ENCODE measurements at places on chromosomes 7 and 10.
A peak's percentile ranks its signal among the peaks of the same experiment; 100 is the strongest.

- DNase-seq: no peak
Observed at GRCh38 chr7:101170617-101171441, 5.5 kb upstream of the VGF start.

- DNase-seq: no peak
Observed at GRCh38 chr7:36107926-36108631, 45.0 kb upstream of the EEPD1 start.

GRCh38 chr7:100603726-100604027 is 1.5 kb downstream of the PCOLCE start:
- DNase-seq: no peak

DNA sequence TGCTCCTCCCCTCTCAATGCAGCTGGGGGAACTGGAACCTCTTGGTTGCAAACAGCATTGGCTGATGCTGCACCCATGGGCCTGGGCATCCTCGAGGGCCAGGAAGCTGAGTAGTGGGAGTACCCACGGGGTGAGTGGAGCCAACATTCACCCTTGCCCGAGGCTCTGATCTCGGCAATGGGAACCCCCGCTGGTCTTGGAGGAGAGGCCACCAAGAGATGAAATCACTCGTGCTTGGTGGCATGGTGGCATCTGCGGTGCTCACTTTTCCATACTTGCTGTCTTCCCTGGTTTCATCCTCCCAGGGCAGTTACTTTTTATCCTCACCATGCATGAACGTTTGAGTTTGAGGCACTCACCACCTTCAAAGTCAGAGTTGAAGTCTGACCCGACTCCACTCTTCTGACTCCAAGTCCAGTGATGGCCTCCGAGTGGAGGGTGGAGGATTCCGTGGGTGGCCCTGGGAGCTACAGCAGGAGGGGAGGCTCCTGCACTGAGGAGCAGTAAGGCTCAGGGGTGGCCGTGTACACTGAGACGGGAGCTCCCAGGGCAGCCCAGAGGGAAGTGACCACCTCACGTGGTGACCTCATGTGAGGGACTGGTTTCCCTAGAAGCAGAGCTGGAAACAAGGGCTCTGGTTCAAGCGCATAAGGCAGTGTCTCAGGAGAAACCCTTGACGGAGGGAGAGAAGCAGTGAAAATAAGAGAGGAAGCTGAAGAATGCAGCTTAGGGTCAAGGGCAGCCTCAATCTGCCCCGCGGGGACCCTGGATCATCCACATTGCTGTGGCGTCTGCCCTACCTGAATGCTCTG is 349.1 kb downstream of the TCERG1L start:
- no peak for DNase-seq

DNA sequence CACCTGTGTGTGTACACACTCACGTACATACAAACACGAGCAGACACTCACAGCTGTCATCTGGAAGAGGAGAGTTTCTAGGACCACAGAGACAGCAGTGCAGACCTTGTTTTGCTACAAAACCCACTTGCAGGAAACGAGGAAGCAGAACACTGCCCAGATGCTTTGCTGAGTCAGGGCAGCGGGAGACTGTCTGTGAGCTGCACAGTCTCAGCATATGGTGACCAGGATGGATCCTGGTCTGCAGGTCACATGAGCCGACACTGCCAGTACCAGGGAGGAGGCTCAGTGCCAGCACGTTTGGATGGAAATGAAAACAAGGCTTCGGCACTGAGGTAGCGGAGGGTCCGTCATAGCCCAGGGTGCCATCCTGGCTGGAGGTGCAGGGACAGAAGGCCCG is 117.6 kb upstream of the DPP6 start:
- DNase-seq: no peak

GRCh38 chr7:113087071-113087998 is 708 bp upstream of the GPR85 start:
- DNase-seq: no peak

DNA sequence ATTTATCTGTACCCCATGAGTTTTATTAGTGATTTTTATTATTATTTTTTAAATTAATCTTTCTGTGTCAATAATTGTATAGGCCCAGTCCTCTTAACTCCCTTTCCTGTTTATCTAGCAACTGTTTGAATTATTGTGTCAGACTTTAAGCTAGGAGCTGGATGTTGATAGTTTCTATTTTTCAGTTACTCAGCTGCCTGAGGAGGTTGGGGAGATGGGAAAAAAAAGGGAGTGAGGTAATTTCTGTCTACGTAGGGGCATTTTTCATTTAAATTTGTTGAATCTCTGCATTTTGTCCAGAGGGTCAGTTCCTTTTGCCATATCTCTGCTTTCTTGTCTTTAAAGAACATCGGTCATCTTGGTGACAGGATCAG is 5.0 kb upstream of the ZNF518A start:
- DNase-seq: no peak

DNA sequence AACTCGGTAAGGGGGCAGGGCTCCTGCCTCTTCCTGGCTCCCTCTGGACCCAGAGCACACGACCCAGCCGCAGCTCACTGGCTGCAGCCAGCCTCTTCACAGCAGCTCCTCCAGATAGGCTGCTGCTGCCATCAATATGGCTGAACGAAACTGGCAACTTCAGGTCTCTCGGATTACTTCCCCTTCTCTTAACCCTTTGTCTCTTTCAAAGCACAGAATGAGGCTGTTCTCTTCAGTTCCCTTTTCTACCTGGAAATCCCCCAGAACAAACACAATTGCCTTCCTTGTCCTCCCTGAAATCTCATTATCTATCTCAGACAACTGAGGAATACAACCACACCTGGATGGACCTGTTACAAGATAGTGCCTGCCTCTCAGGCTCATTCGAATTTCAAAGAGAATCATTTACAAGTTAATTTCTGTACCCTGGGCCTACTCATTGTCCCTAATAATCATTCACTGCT is 193.4 kb upstream of the MBL2 start:
- no peak for DNase-seq

GRCh38 chr10:100985336-100985735 is 2.0 kb downstream of the MRPL43 start:
- DNase-seq: no peak

DNA sequence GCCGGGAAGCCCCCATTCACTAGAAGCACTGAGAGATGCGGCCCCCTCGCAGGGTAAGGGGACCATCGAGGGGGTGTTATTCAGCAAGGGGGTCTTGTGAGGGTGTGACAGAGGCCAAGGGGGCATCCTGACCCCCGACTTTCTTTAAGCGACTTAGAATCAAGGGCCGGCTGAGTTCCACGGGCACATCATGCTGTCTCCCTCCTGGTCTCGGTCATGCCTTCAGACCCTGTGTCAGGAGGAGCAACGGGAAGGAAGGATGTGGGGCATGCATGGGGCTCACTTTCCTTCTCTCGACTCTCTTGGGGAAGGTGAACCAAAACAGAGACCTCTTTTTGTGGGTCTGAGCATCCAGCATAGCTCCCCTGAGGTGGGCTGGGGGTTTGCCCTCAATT is 2.5 kb downstream of the ACSL5 start:
- no peak for DNase-seq

DNA sequence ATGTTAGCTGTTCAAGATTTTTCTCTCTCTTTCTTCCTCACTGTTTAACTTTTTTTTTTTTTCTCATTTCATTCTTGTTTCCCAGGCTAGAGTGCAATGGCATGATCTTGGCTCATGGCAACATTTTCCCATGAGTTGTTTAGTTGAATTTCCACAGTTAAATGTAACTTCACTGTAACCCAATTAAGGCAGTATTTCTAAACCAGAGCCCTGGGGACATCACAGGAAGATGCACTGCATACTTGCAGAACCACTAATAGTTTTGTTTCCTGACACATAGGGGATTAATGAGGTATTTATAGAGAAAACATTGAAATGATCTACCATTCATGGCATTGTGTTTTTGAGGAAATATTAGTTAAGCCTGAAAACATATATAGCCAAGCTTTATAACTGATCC is 795.6 kb upstream of the GHITM start:
- DNase-seq: no peak

DNA sequence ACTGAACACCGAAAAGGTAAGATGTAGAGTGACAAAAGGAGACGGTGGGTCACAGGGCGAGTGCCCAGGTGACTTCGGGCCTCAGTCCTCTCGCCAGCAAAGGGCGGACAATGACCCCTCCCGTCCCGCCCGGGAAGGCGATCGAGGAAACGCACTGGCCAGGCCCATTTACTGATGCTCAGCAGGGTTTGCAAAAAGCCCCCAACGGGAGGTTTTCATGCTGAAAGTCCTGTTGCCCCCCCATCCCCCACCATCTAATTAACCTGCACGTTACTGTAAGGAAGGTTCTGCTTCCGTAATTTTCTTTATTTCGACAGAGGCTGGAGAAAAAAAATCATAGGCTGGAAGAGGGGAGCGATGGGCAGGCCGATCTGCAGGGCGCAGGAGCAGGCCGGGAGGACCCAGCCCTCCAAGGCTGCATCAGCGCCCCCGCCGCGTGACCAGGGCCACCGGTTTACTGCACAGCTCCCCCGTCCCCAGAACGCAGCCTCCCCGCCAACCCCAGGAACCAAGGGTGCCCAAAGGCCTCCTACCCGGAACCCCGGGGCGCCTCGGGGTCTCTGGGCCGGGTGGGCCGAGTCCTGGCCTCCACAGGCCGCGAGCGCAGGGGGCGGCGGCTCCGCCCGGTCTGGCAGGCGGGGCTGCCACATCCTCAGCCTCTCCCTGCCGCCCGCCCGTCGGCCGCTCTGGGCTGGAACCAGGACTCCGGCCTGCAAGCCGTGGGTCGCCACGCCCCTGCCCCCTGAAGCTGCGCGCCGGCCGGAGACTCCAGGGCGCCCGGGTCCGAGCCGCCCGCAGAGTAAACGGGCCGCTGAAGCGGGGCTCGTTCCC is 613 bp downstream of the OAT start:
- peak; percentile 33 for DNase-seq

DNA sequence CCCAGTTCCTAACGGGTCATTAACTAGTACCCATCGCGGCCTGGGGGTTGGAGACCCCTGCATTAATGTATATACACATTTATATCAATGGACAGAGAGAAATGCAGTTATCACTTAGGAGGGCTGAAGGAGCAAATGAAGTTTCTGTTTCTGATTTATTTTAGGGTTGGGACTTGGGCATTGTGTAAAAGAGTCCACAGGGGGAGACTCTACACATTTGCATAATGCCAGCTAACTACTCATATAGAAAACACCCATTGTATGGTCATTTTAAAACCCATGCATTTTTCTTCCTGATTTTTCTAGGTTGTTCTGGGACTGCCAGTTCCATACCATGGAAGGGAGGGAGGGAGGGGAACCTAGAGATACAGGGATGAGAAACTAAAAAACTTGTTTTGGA is 23.5 kb downstream of the BCCIP start:
- no peak for DNase-seq

GRCh38 chr7:23242321-23242720 is 4.3 kb upstream of the GPNMB start:
- DNase-seq: no peak

DNA sequence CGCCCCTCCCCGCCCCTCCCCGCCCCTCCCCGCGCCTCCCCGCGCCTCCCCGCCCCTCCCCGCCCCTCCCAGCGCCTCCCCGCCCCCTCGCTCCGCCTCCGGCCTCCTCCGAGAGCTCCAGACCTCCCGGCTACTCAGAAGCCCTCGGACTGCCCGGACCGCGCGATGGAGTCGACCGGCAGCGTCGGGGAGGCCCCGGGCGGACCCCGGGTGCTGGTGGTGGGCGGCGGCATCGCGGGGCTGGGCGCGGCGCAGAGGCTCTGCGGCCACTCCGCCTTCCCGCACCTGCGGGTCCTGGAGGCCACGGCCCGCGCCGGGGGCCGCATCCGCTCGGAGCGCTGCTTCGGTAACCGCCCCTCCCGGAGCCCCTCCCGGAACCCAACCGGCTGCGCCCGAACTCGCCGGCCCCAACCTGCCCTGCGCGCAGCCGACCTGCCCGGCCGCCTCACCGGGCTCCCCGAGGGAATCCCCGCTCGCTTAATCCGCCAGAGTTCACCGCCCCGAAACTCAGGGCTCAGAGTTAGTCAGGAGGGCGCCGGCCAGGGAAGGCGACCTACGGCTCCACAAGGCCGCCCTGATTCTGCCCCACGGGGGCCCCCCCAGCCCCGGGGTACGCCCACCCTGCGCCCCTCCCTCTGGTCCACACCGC is at the start of gene PAOX:
PAOX (plus strand) TSS at position 111 of the 649 bp plus-strand sequence; CDS start at position 166, 55 bp downstream.
- DNase-seq: peak; percentile 87

DNA sequence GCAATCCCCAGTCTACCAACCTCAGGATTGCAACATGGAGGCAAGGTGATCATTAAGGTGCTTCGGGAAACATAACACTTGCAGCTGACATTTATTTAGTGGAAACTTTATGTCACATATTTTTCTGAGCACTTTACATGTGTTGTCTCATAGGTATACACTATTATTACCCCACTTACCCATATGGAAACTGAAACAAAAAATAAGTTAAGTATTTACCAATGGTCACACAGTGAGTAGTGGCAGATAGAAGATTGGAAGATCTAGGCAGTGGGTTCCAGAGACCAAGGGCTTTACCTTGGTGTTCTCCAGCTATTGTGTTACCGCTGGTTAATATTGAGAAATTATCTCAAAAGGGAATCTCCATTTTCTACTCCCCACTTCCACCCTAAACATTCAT is 1279.1 kb upstream of the SORCS1 start:
- no peak for DNase-seq

DNA sequence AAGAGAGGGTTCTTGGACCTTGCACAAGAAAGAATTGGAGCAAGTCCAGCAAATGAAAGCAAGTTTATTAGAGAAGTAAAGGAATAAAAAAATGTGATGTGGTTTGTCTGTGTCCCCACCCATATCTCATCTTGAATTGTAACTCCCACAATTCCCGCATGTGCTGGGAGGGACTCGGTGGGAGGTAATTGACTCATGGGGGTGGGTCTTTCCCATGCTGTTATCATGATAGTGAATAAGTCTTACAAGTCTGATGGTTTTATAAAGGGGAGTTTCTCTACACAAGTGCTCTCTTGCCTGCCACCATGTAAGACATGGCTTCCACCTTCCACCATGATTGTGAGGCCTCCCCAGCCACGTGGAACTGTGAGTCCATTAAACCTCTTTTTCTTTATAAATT is 39.2 kb upstream of the FZD9 start:
- no peak for DNase-seq

- DNase-seq: no peak
Observed at GRCh38 chr10:113278664-113279063, 274.2 kb upstream of the HABP2 start.

GRCh38 chr10:114398587-114399331 is 5.5 kb downstream of the AFAP1L2 start:
- DNase-seq: no peak
